Right atrium auricular region (tissue), 2 donors: ENCODE measurements at places on chromosomes 13 and 19. TPM values are rescaled to one million over a fixed set of nuclear protein-coding genes. Genes with fewer than 3 reads are reported as not detected.

DNA sequence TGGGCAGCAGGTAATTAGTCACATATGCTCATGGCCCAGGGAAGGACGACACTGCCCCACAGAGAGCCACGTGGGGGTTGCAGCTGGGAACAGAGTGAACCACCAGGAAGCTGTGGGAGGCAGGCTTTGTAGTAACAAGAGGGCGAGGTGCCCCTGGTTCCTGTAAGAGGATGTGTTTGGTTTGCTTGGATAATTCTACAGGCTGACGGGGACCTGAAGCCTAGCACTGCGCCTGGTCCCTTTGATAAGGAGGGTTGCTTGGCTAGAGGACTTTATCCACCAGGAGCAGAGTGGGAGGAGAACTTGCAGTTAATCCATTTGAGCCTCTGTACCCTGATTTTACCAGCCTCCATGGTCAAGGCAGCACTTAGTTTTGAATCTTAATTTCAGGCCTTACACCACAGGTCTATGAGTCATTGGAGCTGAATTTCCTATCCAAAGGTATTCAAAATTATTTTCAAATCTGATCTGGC is 67.4 kb upstream of the CLDN10 start:
- DNase-seq = peak; percentile 54

The SYNGR4 gene
- total RNA-seq = not detected

- DNase-seq = no peak
Observed at GRCh38 chr13:28714651-28715050, 4.1 kb downstream of the SLC46A3 start.

DNA sequence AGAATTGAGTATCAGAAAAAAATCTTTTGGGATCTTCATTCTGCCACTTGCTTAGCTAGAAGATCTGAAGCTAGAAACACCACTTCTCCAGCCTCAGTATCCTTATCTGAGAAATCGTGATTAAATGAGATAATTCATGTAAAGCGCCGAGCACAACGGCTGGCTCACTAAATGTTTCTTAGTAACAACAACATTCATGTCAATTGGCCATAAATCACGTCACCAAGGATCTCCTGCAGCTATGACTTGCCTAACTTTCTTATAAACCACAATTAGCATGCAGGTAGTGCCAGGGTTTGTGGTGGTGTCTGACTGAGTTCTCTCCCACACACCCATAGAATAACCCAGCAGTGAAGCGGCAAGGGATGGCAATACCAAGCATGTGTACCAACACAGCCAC is 501.3 kb downstream of the EFNB2 start:
- no peak for DNase-seq

The SLC7A1 gene
- total RNA-seq = 19.5 TPM

DNA sequence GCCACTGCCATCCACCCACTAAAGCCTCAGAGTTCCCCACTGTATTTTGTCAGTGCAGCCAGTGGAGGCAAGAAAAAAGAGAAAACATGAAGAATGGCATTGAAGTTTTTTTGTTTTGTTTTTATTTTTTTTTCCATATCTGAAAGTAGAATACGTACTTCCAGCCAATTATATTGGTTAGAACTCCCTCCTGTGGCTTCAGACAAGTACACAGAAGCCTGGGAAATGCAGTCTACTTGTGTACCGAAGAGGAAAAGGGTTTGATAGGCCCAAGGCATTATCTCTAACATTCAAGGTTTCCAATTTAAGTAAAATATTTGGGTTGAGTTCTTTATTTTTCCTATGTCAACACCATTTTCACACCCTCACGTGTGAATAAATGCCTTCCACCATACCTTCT is 696.2 kb upstream of the GPC6 start:
- no peak for DNase-seq
